Gastroesophageal sphincter (tissue), 4 donors: ENCODE measurements at places on chromosomes 6 and 20.

GRCh38 chr6:101762851-101763250, 369.3 kb downstream of the GRIK2 start:
- no peak for ATAC-seq

- ATAC-seq: no peak
Observed at GRCh38 chr6:4563156-4563555, 213.0 kb upstream of the CDYL start.

DNA sequence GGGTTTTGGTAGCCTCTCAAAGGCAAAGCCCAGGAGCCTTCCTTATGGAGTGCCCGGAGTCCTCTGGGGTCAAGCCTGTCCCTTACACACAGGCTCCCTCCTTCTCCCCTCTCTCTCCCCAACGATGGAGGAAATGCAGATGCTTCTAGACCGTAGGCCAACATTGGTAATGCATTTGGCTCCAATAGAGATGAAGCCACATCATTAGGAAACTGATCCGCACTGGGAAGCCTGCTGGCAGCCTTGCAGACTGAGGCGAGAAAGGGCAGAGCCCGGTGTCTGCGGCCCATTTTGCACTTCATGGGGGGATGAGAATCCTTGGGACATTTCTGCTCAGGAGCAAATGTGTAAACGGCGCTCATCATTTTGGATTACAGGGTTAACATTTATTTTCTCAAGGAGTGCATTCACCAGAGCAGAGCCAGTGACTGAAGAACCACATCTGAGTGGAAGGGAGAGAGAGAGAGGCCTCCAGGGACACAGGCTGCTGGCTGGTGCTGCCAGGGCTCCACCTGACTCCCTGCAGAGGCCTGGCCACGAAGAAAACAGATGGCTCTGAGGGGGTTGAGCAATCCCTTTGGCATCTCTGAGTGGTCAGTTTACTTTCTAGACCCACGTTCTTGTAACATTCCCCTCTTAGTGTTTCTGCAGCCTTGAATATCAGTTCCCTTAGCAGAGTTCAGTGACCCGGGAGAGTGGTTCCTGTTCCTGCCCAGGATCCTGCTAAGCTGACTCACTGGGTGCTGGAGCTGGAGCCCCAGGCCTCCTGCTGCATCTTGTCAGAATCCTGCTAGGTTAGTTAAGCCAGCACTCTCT, 4.4 kb upstream of the CST3 start:
- peak; percentile 67 for ATAC-seq

DNA sequence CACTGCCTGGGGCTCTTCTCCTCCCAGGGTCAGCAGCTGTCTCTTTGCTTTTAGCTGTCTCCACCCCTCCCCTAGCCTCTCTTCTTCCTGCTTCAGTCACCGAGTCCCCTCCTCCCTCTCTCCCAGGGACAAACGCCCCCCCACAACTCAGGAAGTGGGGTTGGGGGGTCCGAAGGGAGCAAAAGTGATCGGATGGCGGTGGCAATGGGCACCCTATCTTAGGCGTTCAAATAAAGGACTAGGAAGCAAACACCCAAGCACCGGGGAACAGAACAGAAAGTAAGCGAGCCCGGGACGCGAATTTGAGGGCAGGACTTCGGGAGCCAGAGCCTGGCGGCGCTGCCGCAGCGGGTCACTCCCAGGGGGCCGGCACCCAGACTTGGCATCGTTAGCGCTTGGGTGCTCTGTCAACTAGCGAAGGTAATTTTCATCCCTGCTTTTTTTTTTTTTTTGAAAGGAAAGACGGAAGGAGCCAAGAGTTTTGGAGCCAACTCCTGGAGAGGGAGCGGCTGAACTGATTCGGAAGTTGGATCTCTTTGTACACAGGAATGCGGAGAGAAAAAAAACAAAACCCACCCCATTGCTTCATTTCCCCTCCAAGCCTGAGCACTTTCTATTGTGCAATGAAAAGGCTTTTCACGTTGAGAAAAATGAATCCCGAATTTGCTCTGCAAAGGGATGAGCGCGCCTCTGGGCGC, 815 bp upstream of the ITPR3 start:
- ATAC-seq: peak; percentile 75

- no peak for ATAC-seq
Observed at GRCh38 chr20:62206388-62206775, 13.7 kb downstream of the HRH3 start.
